ENCODE measurements at places on chromosomes 6 and 20.

- DNase-seq: no peak
These were observed 139.1 kb downstream of the SCML4 start for GRCh38 chr6:107684996-107685395.

DNA sequence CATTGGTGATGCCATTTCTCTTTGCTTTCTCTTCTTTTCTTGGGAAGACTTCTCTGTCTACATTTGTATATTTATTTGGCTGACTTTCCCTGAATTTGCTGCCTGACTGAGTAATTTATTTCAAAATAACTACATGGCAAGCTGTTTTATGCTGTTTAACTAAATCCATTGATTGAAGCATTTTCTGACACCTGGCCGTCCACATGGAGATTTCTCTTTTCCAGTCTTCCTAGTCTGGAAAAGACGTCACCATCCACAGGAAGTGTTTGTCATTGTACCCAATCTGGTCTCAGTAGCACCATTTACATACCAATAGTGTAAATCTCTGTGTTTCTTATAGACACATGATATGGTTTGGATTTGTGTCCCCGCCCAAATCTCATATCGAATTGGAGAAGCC is 9.2 kb upstream of the MAS1L start:
- DNase-seq: no peak

- DNase-seq: peak; percentile 70
These were observed at the start of gene RNF8 for GRCh38 chr6:37353761-37354525. TSS of gene RNF8 (plus strand) at chr6:37353983. CDS start at chr6:37354165, 182 bp downstream.

GRCh38 chr6:12557765-12558164 is 158.8 kb upstream of the PHACTR1 start:
- no peak for DNase-seq

DNA sequence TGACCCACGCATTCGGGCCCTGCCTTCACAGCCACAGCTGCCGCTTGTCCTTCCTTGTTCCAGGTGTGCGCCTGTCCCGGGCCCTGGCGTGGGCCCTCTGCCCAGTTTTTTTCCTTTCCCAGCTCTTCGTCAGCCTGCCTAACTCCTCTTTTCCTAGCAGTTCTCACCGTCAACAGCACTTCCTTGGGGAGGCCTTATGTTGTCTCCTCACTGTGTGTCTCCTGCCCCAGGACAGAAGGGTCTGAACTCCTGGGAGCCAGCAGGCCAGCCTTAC is 71.8 kb downstream of the CDS2 start:
- no peak for DNase-seq

DNA sequence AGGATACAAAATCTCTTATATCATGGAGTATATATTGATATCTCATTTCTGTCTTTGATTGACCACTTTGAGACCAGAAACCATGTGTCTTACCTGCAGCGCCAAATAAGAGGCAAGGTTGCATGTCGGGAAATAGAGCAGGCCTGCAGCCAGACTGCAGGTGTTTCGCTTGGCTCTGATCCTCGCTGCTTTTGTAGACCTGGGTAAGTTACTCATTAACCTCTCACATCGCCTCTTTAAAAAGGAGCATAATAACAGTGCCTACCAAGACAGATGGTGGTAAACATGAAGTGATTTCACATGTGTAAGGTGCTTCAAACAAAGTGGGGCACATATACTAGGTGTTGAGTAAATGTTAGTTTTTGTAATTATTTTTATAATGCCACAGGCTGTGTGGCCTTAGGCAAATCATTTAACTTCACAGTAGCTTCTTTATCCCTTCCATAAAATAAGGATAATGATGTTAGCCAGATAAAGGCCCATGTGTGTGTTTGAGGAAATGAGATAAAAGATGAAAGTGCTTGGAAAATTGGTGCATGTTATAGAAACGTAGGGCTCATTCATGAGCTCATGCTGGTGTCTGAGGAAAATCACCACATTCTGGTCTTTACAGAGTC is 248.8 kb upstream of the MAP3K7 start:
- DNase-seq: no peak

GRCh38 chr6:142887517-142887916 is 57.5 kb downstream of the HIVEP2 start:
- DNase-seq: no peak

DNA sequence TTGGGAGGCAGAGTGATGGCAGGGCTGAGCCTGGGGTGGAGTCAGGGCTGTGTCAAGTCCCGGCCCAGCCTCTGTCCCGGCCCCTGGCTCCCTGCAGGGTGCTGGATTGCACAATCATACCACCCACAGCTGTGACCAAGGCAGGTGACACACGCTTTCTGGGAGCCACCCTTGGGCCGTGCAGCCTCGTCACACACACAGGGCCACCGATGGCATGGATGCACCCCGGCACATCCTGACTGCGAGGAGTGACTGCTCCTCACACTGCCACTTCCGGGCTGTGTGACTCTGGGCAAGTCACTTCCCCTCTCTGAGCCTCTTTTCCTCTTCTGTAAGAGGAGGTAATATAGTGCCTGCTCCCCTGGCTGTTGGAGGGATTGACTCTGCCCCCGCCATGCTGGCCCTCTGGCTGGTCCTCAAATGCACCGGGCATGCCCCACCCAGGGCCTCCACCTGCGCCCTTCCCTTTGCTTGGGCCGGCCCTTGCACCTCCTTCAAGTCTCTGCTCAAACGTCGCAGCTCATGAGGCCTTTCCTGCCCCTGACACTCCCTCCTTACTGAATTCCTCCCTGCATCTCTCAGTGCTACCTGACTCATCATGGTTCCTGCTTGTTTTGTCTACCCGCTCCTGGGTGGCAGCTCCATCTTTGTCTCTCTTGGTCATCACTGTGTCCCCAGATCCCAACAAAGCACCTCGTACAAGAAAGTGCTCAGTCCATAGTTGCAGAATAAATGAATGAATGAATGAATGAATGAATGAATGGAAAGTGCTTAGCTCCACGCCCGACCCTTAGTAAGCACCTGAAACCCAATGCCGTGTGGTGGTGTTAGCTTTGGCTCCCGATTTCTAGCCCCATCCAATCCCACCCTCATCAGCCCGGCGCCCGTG is 93.5 kb downstream of the CEBPB start:
- no peak for DNase-seq

GRCh38 chr6:148325316-148326068 is 17.1 kb upstream of the SASH1 start:
- no peak for DNase-seq

DNA sequence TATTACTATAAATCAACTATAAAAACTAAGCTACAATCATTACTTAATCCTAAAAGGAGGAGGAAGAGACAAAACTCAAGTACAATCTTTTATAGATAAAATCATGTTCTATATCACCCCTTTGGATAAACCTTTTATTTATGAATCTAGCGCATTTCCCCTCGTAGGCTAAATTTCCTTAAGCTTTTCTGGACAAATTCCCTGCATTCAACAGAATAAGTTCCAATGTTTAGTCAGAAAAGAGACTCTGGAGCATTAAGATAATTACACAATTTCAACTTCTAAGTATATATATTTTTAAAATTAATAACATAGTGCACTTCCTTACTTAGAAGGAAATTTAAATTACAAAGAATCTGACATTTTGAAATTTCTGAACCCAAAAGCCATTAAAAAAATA is 37.9 kb downstream of the ATXN1 start:
- DNase-seq: no peak

DNA sequence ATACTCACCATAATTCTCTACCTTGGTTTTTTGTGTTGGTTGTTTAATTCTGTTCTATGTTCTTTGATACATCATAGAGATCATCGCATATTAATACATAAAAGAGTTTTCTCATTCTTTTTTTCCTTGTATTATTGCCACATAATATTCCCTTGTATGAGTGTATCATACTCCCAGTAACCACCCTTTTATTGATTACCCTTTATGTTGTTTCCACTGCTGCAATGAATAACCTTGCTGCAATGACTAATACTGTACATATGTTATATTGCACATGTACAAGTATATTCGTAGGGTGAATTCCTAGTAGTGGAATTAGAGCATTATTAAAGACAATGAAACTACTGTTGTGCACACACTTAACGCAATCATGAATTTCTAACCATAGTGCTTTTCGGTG is 9.1 kb upstream of the SF3B5 start:
- no peak for DNase-seq

GRCh38 chr6:165390475-165390874 is 81.1 kb upstream of the C6orf118 start:
- no peak for DNase-seq

GRCh38 chr6:83960664-83961063 is 72.9 kb upstream of the MRAP2 start:
- DNase-seq: no peak

DNA sequence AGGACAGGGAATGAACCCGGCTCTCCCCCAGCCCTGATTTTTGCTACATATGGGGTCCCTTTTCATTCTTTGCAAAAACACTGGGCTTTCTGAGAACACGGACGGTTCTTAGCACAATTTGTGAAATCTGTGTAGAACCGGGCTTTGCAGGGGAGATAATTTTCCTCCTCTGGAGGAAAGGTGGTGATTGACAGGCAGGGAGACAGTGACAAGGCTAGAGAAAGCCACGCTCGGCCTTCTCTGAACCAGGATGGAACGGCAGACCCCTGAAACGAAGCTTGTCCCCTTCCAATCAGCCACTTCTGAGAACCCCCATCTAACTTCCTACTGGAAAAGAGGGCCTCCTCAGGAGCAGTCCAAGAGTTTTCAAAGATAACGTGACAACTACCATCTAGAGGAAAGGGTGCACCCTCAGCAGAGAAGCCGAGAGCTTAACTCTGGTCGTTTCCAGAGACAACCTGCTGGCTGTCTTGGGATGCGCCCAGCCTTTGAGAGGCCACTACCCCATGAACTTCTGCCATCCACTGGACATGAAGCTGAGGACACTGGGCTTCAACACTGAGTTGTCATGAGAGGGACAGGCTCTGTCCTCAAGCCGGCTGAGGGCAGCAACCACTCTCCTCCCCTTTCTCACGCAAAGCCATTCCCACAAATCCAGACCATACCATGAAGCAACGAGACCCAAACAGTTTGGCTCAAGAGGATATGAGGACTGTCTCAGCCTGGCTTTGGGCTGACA is 28.8 kb upstream of the ZBP1 start:
- DNase-seq: no peak

DNA sequence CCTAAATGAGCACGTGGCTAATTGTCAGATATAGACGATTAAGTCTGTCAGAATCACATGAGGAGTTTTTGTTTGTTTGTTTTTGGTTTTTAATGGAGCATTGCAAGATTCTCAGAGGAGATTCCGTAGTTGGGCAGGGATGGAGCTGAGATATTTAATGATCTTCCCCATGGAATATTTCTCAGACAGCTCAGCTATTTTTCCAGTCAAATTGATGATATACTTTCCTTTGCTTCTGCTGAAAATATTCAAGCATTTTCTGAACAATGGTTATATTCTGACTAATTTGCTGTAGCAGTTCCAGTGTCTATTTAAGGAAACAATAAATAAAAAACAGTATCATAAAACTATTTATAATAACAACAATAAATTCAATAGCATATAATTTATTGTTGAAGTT is 348.4 kb downstream of the KIF16B start:
- no peak for DNase-seq

DNA sequence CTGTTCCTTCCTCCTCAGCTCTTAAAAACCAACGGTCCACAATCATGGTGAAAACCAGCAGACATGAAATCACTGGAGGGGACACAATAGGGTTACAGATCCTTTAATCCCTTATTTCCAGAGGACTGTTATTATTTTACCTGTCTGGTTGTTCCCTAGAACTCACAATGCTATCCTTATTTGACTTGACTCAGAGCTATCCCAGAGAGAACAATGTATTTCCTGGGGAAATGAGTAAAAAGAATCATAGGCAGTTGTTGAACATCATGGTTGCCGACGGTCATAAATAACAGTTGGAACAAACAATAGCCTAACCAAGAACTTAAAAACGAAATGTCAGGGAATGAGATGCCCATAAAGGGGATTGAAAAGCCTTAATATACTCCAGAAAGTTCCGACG is 9.3 kb downstream of the OR2H1 start:
- no peak for DNase-seq

DNA sequence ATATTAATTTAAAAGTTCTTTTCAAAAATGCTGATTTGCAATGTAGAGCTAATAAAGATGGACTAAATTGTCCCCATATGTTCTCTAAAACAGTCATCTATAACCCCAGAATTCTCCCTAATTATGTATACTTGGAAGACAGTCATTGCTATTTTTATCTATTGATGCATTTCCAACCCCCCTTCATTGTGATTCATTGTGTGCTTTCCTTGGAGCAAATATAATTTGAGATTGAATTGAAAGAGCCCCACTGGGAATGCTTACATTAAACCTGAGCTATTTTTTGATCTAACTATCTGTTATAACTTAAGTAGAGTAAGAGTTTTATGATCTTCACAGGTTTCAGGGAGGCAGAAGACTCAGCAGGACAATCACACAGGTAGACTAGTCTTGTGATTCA is 73.7 kb upstream of the PTCHD4 start:
- peak; percentile 8 for DNase-seq

DNA sequence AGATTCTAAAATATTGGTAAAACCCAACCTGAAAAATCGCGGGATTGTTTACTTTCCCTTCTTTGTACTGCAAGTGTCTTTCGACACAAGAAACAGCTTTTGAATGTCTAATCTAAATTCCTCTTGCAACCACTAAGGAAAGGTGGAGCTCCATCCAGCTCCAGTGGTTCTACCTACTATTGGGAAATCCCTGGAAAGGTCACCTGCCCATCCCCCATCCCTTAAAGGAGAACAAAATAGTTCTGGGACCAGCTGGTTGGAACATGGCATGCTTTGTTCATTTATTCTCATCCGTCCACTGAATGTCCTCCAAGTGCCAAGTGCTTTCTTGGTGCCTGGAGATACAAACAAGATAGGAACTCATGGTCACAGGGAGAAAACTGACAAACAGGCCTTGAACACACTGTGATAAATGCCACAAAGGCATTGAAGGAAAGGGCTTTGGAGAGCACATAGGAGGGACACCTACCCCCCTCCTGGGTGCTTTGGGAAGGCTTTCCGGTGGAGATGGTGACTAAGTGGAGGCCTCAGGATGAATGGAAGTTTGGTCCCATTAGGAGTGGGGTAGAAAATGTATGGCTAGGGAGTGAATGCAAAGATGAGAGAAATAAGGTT is 2.3 kb upstream of the CITED2 start:
- no peak for DNase-seq

DNA sequence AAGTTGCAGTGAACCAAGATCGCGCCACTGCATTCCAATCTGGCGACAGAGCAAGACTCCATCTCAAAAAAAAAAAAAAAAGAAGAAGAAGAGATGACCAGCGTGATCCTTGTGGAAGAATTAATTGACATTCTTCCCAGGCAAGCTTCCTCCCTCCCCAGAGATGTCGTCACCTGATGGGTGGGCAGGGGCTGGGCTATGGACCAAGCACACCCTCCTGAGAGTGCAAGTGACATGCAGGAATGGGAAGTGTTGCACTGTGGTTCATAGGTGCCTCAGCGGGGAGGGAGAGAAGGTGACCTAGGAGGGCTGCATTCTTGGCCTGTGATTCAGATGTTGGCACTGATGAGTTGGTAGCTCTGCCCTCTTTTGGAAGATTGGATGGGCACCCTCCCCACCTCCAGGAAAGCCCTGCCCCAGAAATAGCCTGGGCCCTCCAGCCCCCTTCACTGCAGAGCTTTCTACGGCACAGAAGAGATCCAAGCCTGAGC is 37.8 kb downstream of the TAF8 start:
- no peak for DNase-seq
